ENCODE measurements at places on chromosomes 7 and 10.
A peak's percentile ranks its signal among the peaks of the same experiment; 100 is the strongest.

GRCh38 chr7:84389242-84389641 lies 194.7 kb upstream of the SEMA3A start:
- DNase-seq = no peak

- no peak for DNase-seq
Measured at GRCh38 chr10:88840881-88841280, 10.8 kb downstream of the ANKRD22 start.

DNA sequence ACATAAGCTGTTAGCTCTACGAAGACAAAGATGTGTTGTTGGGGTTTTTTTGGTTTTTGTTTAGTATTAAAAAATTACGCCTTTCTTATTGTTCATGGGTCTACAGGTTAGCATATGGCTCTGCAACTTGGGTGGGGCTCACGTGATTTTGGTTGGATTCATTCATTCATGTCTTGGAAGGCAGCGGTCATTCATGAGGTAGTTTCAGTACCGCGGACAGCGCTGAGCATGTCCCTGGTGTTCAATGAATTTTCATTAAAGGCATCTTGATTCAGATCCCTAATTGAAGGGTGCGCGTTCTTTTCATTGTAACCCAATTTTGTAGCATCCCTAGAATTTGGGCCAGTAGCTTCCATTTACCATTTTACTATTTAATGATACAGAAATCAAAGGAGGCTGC lies 42.9 kb upstream of the TCERG1L start:
- no peak for DNase-seq

DNA sequence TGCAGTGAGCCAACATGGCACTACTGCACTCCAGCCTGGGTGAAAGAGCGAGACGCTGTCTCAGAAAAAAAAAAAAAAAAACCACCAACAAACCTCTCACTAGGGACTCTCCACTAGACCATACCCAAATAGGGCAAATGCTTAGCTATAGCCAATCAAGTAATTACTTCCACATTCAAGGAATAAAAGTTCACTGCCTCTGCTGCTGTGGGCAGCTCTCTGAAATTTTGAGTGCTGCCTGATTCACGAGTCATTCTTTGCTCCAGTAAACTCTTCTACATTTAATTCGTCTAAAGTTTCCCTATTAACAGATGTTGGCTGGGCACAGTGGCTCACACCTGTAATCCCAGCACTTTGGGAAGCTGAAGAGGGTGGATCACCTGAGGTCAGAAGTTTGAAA lies 4.7 kb upstream of the NRBF2 start:
- no peak for DNase-seq

- no peak for DNase-seq
Measured at GRCh38 chr7:52088008-52088901, 771.6 kb upstream of the COBL start.

DNA sequence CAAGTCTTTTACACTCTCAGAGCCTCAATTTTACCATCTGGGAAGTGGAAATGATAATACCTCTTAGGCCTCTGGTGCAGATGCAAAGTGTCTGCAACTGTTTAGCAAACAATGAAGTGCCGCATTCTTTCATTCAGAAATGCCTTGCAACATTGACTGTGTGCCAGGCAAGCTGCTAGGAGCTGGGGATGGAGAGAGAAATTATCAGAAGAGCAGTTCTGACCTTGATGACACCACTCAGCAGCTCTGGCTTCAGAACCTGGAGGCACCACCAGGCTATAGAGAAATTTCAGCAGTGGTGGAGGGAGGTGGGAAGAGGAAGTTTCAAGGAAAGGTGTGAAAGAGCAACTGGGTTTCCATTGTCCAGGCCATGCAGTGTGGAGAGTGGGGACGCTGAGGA lies 78.1 kb upstream of the HABP2 start:
- DNase-seq = no peak

DNA sequence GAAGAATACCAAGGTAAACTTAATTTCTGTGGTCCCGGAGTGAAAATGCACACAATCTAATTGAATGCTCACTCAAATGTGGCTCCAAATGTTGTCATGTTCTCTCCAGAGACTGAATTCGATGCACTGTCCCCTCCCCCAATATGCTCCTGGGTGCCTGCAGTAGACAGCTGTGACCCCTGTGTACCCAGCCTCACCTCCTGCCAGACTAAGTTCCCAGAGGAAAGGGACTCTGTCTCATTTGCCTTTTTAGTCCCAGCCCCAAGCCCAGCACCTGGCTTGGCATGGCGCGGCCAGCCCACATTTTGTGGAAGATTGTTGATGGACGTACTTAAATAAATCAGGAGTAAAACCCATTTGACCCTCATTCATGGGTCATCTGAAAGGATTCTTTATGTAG lies 21.8 kb upstream of the FIGNL1 start:
- DNase-seq = no peak

DNA sequence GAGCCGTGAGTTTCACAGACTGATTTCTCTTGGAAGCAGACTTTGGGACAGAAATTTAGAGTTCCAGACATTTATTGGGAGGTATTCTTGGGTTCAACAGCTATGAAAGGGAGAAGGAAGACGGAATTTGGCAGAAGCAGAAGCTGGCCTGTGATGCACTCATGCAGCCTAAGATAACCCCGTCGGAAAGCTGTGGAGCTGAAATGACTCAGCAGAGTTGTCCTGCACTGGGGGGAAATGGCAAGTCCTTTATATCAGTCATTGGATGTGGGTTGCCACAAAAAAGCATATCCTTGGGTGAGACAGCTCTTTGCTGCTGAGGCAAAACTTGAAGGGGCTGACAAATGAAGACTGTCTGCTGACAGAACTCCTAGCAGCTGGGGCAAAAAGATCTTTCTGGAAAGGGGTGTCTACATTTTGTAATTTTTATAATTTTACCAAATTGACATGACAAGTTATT lies 11.5 kb upstream of the MICU1 start:
- DNase-seq = no peak

DNA sequence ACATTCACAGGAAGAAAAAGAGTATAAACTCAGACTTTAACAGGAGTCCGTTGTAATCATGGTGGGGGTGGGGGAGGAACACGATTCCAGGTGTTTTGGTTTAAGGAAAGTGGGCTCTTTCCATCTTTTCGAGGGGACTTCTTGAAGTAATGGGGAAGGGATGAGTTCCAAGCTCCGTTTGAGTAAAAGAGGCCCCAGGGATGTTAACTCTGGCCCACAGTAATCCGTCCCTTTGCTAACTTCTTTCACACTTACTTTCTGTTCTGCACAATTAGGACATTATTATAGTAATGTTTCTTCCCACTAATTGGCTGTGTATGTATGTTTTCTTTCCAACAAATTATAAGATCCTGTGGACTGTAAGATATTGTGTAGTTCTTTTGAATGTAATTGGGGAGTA lies 374.4 kb downstream of the BBS9 start:
- DNase-seq = no peak

- peak; percentile 70 for DNase-seq
Measured at GRCh38 chr10:128047351-128047750, 78.9 kb downstream of the MKI67 start.

Measured in stimulated activated CD8-positive, alpha-beta memory T cell treated with anti-CD3 and anti-CD28 coated beads, Interleukin-15, amount 100 ng/mL, for 4 hours (primary cell).